ENCODE measurements at places on chromosomes 1 and 21.

DNA sequence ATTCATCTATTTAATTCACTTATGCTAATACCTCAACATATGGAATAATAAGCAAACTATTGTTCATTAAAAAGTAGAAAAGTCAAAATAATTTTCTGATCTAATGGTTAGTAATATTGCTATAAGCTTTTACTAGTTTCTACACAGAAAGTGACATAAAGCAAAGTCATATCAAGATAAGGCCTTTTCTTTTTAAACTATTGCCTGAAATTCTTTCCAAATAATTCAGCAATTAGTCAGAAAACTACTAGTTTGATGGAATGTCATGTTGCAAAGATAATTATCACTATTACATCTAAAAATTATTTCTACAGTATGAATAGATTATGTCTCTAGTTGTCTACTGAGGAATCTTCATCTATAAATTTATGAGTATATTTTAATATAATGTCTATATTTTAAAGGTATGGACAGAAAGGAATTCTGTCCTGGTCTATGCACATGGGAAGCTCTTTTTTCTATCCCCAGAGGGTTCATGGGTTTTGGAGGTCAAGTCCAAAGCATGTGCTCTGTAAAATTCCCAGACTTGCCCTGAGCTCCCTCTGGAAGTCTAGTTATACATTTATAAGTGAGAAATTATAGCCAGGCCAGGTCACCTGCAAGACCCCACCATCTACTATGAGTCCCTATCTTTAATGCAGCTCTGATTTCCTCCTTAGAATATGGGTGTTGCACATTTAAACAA, 84.6 kb upstream of the DPYD start:
- DNase-seq, result no peak

DNA sequence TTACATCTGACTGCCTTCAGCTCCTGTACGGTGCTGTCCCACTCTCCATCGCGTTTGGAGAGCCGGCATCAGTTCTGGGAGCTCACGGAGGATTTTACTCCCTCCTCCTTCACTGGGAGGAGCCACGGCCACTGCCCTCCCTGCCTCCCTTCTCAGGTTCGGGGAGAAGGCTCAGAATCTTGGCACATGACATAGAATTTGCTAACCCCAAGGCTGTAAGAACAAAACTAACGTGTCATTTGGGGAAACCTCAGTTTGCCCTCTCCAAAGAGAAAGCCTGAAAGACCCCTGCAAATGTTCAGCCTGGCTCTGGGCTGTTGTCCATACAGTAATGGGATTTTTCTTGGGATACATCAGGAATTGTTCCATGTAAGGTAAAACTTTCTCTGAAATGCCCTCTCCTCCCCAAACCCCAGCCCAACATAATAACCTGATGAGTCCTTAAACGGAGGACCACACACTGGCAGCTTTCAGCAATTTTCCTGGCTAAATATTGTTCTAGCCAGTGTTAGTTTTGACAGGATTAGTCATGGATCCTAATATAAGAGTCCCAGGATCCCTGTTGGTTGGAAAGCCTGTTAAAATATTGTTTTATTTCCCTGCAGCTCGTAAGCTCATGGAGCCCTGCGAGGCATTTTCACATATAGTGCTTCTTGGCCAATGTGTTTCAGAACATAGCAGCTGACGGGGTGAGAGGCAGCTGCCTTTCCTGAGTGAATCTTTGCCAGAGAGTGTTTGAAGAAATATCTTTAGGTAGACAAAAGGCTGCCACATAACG, 98.8 kb downstream of the RHOU start:
- no peak for DNase-seq

DNA sequence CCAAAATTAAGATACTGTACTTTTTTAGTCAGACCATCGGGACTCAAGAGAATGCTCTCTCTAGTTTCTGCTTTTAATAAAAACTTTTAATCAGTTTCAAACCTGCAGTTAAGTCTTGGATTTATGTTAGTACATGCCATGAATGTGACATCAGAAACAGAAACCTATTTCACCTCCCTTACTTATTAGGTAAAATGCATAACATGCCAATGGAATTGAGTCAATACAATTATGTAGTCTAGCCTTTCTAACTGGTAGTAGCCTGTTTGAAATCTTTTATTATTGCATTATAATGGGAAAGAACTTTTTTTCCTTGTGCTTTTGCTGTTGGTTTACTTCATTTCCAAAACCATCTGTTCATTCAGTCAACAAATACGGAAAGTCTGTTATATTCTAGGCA, 4.8 kb downstream of the PHACTR4 start:
- DNase-seq, result no peak

DNA sequence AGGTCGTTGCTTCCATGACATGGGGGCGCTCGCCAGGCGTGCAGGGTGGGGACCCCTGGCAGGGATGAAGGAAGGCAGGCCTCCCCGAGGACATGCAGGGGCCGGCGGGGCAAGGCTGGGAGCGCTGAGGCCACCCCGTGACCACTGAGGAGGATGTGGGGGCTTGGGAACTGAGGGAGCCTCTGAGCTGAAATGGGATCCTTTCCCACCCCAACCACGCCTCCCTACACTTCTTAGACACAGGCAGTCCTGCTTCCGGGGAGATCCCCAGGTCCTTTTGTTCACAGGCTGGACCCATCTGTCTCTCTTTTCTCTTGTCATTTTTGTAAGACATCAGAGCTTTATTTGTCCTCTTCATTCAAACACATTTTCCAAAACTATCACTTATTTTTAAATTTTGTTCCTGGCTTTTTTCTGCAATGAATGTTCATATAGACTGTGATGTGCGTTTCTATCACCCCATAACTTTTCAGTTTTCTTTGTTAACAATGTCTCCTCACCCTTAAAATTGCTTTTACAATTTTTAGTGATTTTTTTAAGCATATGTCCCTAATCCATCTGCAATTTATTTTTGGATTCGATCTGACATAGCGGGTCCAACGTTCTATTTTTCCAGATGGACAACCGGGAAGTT, 156.7 kb upstream of the BACE2 start:
- no peak for DNase-seq

DNA sequence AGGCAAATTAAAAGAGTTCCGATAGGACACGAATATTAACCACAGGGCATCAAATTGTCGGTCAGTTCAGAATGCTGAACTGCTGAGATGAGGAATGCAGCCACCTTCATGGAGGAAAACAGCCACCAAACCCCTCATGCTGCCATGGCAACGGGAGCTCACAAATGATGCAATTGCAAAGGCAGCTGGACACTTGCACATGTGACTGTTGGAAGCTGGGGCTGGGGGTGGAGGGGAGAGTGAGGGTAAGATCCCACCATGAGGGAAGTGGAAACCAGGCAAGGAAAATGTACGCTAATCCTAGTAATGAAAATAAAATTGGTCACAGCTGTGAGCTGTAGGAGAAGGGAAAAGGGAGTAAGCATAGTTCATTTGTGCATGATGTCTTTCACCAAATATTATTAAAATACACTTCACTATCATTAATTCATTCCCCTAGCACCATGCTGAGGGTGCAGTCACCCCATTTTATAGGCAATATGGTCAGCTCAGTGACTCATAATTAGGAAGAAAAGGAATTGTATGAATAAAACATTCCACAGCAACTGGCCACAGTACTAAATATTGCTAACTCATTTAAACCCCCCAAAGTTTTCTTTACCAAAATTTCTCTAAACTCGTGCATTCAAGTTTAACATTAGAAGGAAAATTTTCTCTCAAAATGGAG, 15.3 kb downstream of the BECN2 start:
- DNase-seq, result no peak

- no peak for DNase-seq
These were observed 2.2 kb downstream of the CACNA1E start for GRCh38 chr1:181485287-181486097.

- no peak for DNase-seq
These were observed 50.6 kb upstream of the COG2 start for GRCh38 chr1:230591678-230592077.

GRCh38 chr1:65067491-65068201, 80.4 kb upstream of the AK4 start:
- DNase-seq, result peak; percentile 67

DNA sequence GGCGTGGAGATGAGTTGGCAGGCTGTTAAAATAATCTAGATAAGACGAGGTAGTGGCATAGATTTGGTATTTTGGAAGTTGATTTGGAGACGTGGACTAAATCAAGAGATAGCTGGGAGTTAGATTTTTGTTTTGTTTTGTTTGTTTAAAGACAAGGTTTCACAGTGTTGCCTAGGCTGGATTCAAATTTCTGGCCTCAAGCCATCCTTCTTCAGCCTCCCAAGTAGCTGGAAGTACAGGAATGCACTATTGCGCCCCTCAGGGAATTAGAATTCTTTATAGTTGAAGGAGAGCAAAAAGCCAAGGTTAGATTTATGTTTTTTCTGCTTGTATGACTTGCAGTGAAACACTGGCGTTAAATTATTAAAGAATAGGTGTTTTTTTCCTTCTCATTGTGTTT, 22.3 kb upstream of the SNRPE start:
- no peak for DNase-seq
